ENCODE measurements at places on chromosomes 16 and 17. TPM values are rescaled to one million over a fixed set of nuclear protein-coding genes. Genes with fewer than 3 reads are reported as not detected.

DNA sequence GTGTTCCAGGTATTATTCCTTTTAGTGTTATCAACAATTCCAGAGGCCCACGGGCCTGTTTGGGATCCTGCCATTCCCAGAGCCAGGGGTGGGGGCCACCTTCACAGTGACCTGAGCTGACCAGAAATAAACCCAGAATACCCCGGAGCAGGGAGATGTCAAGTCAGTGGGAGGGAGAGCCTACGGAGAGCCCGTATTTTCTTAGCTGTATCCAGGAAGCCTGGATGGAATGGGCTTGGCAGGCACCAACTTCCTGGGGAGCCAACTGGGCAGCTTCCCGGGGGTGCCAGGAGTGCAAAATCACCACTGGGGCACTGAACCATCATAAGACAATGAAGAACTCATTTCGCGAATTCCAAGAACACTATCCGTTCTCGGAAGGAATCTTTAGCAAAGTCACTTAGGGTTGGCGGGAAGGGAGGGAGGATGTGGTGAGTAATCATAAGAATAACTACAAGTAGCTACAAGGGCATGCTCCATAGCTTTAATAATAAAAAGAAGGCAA, 13.2 kb upstream of the MRTFB start:
- DNase-seq = no peak
- H3K27ac ChIP-seq = peak overlapping the region; percentile 64
- H3K4me3 ChIP-seq = no peak overlapping the region
- H3K36me3 ChIP-seq = no peaks in the 10 kb centered on the region

DNA sequence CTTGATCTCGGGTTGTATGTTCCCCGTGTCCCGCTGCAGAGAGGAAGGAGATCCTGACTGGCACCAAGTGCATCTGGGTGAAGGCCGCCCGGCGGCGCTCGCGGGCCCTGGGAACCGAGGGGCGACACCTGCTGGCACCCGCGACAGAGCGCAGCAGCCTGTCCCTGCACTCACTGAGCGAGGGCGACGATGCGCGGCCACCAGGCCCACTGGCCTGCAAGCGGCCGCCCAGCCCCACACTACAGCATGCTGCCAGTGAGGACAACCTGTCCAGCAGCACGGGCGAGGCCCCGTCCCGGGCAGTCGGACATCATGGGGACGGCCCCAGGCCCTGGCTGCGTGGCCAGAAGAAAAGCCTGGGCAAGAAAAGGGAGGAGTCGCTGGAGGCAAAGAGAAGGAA, 7.5 kb downstream of the BTBD17 start:
- no peak overlapping the region for H3K27ac ChIP-seq
- no peak overlapping the region for H3K4me3 ChIP-seq
- H3K4me1 ChIP-seq = no peaks in the 10 kb centered on the region
- no peak for DNase-seq
- no peaks in the 10 kb centered on the region for H3K36me3 ChIP-seq
- peaks cover 20% of the 10 kb centered on the region for H3K27me3 ChIP-seq

GRCh38 chr16:57303021-57303909, 18.8 kb upstream of the PLLP start:
- H3K27ac ChIP-seq = peak overlapping the region; percentile 78
- peaks cover 12% of the 10 kb centered on the region for H3K4me1 ChIP-seq
- no peaks in the 10 kb centered on the region for H3K36me3 ChIP-seq
- H3K4me3 ChIP-seq = no peak overlapping the region
- DNase-seq = no peak

GRCh38 chr17:661509-661908, 53.1 kb downstream of the VPS53 start:
- H3K27me3 ChIP-seq = no peaks in the 10 kb centered on the region
- no peak for DNase-seq
- no peaks in the 10 kb centered on the region for H3K4me1 ChIP-seq

GRCh38 chr17:6249732-6250131, 179.6 kb downstream of the WSCD1 start:
- H3K4me3 ChIP-seq = no peak overlapping the region
- DNase-seq = no peak
- H3K27ac ChIP-seq = no peak overlapping the region
- H3K27me3 ChIP-seq = no peaks in the 10 kb centered on the region

- H3K4me3 ChIP-seq = no peak overlapping the region
- H3K27me3 ChIP-seq = no peaks in the 10 kb centered on the region
- peaks cover 47% of the 10 kb centered on the region for H3K4me1 ChIP-seq
- H3K27ac ChIP-seq = no peak overlapping the region
- DNase-seq = no peak
Observed at GRCh38 chr17:929586-929985, 50.0 kb downstream of the NXN start.

DNA sequence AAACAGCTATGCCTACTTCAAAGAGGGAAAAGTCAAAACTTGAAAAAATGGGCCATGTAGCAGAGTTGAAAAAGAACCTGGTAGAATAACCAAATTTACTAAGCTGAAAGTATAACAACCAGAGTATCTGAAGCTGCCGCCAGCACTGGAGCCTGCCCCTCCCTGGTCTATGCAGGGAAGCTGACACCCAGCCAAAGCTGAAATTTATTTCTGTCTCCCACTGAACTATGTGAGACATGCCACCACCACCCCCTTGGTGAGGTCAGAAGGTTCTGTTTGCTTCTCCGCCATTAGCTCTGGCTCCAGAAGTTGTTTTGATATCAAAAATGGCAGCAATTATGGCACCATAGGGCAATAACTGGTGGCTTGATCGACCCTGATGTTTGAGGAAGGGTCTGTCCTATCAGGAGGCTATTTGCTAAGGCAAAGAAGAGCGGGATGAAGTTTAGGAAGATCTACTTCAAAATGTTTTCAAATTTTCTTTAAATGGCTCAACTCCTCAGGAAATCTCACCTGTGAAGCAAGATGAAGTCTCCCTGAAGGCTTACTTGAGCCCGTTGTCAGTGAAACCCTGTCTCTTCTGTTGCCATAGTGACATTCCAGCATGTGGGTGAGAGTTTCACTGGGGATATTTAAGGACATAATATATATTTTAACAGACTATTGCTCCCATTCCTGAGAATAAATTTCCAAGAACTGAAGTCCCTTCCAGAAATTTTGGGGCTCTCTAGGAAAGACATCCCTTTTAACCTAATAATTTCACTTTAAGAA, 122.0 kb downstream of the COPRS start:
- no peak overlapping the region for H3K4me3 ChIP-seq
- H3K27ac ChIP-seq = no peak overlapping the region
- no peaks in the 10 kb centered on the region for H3K36me3 ChIP-seq

DNA sequence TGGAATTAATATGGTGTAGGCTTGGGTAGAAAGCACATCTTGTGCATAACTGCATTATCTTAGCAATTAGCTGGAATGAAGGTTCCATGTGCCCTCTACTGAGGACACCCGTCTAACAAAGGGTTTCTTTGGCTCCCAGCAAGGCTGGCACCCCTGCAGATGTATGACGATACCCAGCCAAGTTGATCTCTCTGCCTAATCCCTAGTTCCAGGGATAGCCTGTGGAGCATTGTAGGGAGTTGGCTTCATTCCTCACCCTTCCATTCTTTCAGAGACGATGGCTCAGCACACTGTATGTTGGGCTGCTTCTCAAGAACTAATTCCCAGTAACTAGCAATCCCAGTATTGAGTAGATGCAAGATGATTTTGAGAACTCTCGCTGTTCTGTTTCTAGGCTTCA, 182.5 kb downstream of the SNX29 start:
- H3K27me3 ChIP-seq = no peaks in the 10 kb centered on the region
- peaks cover 8% of the 10 kb centered on the region for H3K4me1 ChIP-seq
- no peak overlapping the region for H3K4me3 ChIP-seq
- peaks cover 23% of the 10 kb centered on the region for H3K36me3 ChIP-seq
- DNase-seq = no peak
- H3K27ac ChIP-seq = peak overlapping the region; percentile 79

GRCh38 chr17:79192503-79193351, 118.1 kb downstream of the ENGASE start:
- no peaks in the 10 kb centered on the region for H3K36me3 ChIP-seq
- H3K27ac ChIP-seq = no peak overlapping the region
- no peak overlapping the region for H3K4me3 ChIP-seq
- no peaks in the 10 kb centered on the region for H3K4me1 ChIP-seq
- no peaks in the 10 kb centered on the region for H3K27me3 ChIP-seq
- DNase-seq = no peak

DNA sequence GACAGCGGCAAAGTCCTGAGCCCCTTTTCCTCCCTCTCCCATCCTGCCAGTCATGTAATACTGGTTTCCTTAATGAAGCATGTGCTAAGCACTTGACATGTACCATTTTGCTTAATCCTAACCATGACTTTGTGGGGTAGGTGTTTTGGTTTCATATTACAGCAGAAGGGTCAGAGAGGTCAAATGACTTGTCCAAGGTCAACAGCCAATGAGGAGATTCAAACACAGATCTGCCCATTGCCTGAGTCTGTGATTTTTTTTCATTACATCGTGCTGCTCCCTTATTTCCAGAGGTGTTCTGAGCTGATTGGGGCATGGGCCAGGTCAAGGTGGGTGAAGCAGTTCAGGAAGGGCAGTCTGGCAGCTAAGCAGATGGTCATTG, 17.6 kb upstream of the PHF12 start:
- H3K36me3 ChIP-seq = no peaks in the 10 kb centered on the region
- no peak overlapping the region for H3K4me3 ChIP-seq
- H3K27ac ChIP-seq = no peak overlapping the region
- DNase-seq = no peak
- H3K27me3 ChIP-seq = no peaks in the 10 kb centered on the region
- peaks cover 31% of the 10 kb centered on the region for H3K4me1 ChIP-seq

DNA sequence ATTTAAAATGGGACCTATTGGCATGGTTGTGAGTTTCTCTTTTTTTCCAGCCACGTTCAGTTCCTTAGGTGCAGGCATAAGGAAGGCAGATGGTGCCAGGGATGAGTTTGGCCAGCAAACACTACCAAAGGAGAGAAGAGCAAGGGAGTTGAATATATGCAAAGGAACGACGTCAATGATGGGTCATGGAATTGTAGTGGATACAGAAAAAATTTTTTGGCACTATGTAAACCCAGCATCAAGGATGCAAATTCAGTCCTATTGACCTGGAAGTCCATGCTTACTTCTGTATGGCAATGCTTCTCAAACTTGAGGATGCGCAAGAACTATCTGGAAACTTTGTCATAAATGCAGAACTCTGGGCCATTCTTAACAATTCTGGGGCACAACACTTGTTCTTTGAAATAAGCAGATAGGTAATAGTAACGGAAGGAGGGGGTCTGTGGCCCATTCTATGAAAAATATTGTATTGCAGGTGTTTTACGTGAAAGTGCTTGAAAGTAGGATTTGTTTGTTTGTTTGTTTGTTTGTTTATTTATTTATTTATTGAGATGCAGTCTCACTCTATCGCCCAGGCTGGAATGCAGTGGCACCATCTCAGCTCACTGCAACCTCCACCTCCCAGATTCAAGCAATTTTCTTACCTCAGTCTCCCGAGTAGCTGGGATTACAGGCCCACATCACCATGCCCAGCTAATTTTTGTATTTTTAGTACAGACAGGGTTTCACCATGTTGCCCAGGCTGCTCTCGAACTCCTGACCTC, 18.0 kb downstream of the APOH start:
- no peak for DNase-seq
- H3K4me3 ChIP-seq = no peak overlapping the region
- H3K4me1 ChIP-seq = no peaks in the 10 kb centered on the region
- H3K27ac ChIP-seq = no peak overlapping the region
- H3K27me3 ChIP-seq = no peaks in the 10 kb centered on the region

DNA sequence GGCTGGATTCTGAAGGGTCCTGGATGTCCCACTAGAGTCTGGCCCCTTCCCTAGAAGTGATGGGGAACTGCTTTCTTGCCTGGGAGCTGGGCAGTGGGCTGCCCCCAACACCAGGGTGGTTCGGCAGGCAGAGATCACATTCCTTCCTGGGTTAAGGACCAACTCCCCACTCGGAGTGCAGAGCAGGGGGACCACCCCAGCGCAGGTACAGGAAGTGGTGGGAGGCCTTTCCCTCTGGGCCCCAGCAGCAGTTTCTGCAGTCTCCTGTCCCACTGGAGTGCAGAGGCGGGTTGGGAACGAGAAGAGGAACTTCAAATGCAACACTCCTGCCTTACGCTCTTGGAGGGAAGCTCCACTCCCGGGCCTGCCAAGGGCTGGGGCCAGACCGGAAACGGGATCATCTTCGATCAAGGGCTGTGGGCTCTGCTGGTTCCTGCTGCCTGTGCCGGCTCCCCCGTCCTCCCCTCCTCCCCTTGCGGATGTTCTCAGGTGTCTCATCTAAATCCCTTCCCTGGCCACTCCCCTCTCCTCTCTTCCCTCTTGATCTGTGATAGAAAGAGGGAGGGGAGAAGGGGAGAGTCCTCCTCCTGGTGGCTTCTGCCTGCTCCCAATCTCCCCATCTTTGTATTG, 9.0 kb upstream of the NGFR start:
- DNase-seq = no peak
- H3K4me3 ChIP-seq = no peak overlapping the region
- H3K4me1 ChIP-seq = no peaks in the 10 kb centered on the region
- H3K27ac ChIP-seq = no peak overlapping the region

GRCh38 chr17:61325382-61326073, 74.1 kb upstream of the TBX2 start:
- H3K27ac ChIP-seq = peak overlapping the region; percentile 64
- no peaks in the 10 kb centered on the region for H3K27me3 ChIP-seq
- H3K36me3 ChIP-seq = no peaks in the 10 kb centered on the region
- no peak overlapping the region for H3K4me3 ChIP-seq
- H3K4me1 ChIP-seq = peaks cover 38% of the 10 kb centered on the region

GRCh38 chr16:11180489-11180888, 75.5 kb downstream of the SOCS1 start:
- H3K27ac ChIP-seq = no peak overlapping the region
- no peak overlapping the region for H3K4me3 ChIP-seq
- peaks cover 32% of the 10 kb centered on the region for H3K36me3 ChIP-seq
- H3K4me1 ChIP-seq = peaks cover 23% of the 10 kb centered on the region
- no peak for DNase-seq
- no peaks in the 10 kb centered on the region for H3K27me3 ChIP-seq

The OSGIN1 gene
- 27.6 TPM for total RNA-seq

The GPR179 gene
- under 0.01 TPM for total RNA-seq

The CCR7 gene
- total RNA-seq = not detected

The CDH1 gene
- total RNA-seq = 125 TPM

The STX1B gene
- total RNA-seq = 0.30 TPM

The KATNIP gene
- 31.7 TPM for total RNA-seq

The TBC1D16 gene
- 8.7 TPM for total RNA-seq

The CMC2 gene
- total RNA-seq = 15.7 TPM

The PLD6 gene
- 1.9 TPM for total RNA-seq

All from esophagus squamous epithelium (tissue), 5 donors.